AG10803 (cell line): ENCODE measurements at places on chromosomes 12 and 14.
A peak's percentile ranks its signal among the peaks of the same experiment; 100 is the strongest.

- DNase-seq, result no peak
These were observed 11.8 kb downstream of the BAG5 start for GRCh38 chr14:103550451-103551337.

- DNase-seq, result peak; percentile 27
These were observed 86.6 kb downstream of the KDM2B start for GRCh38 chr12:121494093-121494787.

DNA sequence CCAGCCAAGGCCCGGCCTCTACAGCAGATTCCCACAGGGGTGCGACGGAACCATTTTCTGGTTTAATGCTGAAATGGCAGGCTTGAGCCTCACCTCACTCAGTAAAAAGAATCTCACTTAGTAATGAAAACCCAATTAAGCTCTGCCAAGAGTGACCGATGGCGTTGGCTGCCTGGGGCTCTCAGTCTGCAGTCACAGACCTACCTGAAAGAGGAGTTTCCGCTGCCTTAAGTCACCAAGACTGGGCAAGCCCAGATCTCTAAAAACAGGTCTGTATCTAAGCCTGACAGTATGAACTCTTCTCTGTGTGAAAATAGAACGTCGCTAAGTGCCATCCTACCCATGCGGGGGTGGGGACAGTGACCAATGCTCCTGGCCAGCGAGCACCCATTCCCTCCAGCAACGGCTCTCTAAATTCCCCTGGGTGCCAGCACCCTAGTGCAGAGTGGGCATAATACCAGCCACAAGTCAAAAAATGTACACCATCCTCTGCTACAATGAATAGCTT lies 107.3 kb downstream of the FOXN3 start:
- no peak for DNase-seq

DNA sequence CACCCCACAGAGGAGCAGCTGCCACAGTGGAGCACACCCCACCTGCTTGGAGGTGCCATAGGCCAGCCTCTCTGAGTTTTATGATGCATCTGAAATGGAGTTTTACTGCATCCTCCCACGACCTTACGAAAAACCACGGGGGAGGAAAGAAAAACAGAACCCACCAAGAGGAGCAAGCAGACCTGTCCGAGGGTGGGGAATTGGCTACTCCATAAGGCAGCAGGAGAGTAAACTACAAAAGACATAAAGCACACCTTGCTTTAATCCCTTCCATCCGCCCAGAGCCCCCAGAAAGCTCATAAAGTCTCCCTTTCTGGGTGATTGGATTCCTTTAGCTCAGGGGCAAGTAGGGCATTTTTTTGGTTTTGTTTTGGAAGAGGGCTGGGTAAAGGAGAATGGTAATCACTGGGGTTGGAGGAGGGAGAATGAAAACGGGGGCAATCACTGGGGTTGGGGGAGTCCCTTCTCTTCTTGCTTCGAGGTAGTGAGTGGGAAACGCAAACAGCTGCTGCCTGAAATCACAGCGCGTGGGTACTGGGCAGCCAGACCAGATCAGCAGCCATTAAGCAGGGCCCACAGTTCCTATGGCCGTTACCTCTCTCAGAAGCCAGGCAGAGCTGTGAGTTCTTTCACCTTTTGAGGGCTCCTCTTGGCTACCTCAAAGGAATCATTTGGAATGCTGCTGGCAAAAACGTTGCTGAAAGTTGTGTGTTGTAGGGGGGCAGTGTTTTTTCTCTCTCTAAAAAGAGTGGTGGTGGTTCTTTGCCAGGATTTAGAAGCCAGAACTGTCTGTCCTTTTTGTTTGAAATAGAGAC lies 433.6 kb downstream of the ZFP36L1 start:
- DNase-seq, result no peak

DNA sequence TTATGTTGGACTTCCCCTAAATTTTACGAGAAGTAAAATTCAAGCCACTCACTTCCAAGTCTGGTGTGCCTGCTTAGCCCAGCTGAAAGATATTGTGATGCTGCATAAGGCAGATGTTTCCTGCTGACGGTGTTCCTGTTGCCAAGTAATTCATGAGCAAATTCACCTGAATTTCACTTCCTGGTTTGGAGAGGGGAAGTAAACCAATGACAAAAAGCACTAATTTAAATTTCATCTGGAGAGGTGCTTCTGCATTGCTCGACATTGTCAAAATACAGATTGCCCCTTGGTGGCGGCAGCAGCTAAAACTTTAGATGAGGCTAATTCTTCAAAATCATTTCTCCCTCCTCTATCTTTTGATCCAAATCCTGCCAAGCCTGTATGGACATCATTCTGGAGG lies 281.1 kb downstream of the AACS start:
- DNase-seq, result no peak

DNA sequence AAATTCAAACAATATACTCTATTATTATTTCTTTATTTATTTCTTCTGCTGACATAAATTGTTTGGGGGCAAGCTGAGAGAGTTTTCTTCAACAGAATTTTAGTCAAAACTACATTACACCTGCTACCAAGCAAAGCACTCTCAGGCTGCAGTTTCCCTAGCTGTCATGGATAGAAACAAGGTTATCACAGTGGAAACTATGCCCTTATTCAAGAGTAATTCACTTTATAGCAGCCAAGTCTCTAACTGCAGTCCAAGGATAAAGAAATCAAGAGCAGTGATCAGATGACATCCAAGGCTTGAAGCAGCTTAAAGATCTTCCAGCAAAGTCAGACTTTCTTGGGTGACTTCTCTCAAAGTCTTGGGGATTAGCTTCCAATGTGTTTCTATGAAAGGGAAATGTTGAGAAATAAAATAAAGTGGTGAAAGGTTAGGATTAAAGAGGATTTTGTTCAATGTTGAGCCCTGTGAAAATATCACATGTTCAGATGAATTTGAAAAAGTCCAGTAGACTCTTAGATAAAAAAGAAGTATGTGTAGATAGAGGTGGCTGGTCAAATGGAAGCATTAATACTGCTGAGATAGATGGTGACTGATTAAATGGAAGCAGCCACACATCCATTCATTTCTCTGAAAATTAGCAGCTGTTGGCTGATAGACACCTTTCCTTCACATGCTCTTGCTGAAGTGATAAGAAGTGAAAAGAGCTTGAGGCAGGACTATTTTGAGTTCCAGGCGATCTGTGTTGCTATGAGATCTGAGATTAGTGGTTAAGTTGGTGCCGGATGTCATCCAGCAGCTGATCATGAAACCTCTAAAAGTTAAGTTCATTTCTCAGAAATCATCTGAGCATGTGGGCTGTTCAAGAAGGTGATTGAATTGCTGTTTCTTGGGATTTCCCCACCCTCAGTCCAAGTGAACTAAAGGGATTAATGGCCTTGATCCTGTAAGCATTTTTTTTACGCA lies 257.8 kb upstream of the BTG1 start:
- no peak for DNase-seq

DNA sequence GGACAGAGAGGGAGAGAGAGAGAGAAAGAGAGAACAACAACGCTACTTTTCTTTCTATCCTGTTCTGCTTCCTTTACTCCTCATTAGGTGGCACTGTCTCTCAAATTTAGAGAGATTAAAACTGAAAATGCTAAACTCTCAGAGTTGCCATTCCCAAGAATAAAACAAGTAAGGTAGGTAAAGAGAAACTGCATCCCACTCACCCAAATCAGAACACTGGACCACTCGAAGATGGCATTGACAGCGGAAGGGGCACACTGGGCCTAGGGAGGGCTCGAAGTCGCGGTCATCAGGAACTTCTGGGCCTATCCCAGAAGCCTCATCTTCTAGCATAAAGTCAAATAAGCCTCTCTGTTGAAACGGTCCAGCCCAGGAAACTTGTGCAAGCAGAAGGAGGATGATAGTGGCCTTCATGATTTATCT lies 4.5 kb downstream of the DCN start:
- DNase-seq, result peak; percentile 66

- no peak for DNase-seq
These were observed 152.2 kb upstream of the RASSF8 start for GRCh38 chr12:25806271-25806670.

- DNase-seq, result no peak
These were observed 11.9 kb downstream of the STYX start for GRCh38 chr14:52741865-52742264.

GRCh38 chr12:54053003-54053750 lies 458 bp upstream of the HOXC4 start:
- no peak for DNase-seq

- no peak for DNase-seq
These were observed 1095.9 kb downstream of the TMEM121 start for GRCh38 chr14:106622200-106622745.

DNA sequence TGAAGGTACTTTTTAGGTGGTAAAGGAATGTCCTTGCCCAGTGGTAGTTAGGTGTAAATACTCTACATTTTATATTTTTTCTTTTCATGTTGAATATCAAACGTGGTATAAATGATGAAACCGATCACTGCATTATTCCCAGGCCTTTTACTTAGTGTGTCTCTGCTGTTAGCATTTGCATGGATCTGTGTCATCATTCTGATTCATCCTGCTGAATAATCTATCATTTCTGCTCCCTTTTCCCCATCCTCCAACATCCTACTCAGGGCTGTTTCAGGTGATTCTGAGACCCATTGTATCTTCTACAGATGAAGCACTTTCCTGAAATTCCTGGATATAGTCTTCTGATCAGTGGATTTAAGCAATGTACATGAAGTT lies 61.0 kb upstream of the PTHLH start:
- DNase-seq, result peak; percentile 47

DNA sequence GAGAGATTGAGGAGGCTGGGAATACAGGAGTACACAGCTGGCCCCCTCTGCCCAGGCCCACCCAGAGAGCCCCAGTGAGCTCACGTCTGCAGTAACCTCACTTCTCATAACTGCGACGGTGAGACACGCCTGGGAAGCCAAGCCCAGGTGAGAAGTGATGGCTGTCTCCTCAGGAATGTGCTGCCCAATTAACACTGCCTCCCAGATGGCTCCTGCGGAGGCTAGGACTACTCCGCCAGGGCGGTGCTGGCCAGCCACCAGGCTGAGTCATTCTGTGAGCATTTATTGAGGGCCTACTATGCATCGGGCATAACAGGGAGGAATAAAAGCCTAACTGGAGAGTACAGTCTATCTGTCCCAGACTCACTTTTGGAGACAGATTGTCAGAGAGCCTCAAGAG lies 9.3 kb upstream of the TMEM106C start:
- no peak for DNase-seq

GRCh38 chr12:132131952-132132351 lies 12.2 kb downstream of the DDX51 start:
- no peak for DNase-seq

GRCh38 chr12:6823182-6824084 lies 1.8 kb downstream of the GPR162 start:
- no peak for DNase-seq

GRCh38 chr12:47326190-47326589 lies 246.4 kb upstream of the AMIGO2 start:
- no peak for DNase-seq

- no peak for DNase-seq
These were observed 81.8 kb upstream of the PTPRB start for GRCh38 chr12:70719071-70719470.

DNA sequence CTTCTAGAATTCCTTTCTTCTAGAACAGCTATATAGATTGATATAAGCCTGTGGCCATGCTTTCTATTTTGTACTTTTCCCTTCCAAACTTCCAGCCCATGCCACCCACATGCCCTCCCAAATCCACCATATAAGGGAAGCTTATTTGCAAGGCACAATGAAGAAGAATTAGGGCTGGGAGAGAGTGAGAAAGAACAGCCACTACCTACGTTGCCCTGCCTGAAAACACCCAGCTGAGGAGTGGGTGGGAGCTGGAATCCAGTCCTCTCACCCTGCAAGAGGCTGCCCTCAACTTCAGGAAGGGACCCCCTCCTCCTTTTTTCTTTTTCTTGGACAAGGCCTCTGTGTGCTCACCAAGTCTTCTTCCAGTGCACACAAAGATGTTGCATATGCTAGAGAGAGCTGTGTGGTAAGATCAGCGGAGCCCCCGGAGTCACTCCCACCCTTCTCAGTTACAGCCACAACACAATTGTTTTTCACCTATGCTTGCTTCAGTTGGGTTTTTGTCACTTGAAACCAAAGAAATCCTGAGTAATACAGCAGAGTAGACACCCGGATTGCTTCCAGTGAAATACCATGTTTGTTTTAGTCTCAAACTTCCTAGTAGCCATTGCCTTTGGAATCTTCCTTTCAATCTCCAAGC lies 38.8 kb downstream of the CDKL1 start:
- no peak for DNase-seq

DNA sequence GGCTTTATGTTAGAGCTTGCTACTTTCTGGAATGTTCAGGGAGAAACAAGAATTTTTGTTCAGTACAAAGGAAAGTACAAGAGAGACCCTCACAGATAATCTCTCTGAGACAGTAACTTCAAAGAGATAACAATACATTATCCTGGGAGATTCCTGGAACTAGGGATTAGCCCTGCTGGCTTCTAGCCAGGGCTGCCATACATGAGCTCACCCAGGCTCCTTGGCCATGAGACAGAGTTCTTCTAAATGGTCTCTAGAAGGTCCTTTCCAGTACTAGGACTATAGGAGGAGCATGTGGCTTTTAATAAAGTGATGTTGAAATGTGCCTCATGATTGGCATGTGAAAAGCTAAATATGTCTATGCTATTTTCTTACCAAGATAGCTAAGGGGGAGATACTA lies 342.5 kb downstream of the EMP1 start:
- DNase-seq, result no peak

DNA sequence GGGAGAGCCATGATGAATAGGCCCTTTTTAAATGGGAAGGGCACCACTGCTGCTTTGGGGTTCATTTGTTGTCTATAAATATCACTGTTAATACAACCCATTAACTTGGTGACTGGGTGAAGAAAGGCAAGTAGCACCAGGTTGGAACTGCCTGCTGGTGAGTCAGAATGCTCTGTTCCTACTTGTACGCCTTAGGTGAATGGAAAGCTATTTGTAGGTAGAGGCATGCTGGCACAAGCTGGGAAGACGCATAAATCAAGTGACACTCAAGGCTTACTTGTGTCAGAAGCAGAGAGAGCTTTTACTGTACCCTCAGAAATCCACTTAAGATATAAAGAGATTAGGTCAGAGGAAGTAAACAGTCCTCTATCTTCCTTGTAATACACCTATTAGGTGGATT lies 142.5 kb downstream of the TMX1 start:
- DNase-seq, result no peak

DNA sequence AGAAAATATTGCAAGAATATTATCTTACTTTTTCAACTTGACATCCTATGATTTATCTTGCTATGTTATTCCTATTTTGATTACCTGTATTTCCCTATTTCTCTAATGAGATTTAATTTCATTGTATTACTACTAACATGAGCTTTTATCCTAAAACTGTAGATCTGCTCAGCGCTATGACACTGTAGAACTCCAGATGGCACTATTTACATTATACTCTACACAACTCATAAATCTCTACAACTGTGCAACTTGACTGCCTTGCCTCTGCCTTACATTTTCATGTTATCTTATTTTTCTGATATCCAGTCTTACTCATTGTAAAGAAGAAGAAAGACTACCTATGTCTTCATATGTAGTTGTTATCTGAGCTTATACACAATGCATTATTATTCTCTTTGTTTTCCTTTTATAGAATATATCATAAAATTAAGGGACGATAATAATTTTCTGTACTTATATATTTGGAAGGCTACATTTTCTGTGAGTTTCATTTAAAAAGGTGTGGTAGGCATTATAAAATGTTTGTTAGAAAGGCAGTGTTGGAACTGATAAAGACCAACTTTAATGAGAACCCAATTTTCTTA lies 24.1 kb downstream of the NUP37 start:
- peak; percentile 25 for DNase-seq

GRCh38 chr12:80190001-80190400 lies 90.7 kb downstream of the OTOGL start:
- no peak for DNase-seq

GRCh38 chr12:14696265-14696741 lies at the start of gene GUCY2C:
GUCY2C (minus strand) TSS chr12:14696599; CDS start chr12:14696448, 151 bp downstream.
- DNase-seq, result no peak

- DNase-seq, result no peak
These were observed 89.4 kb upstream of the GRIP1 start for GRCh38 chr12:66768293-66768692.

- DNase-seq, result peak; percentile 27
These were observed 108.5 kb upstream of the ESRRB start for GRCh38 chr14:76267322-76268046.
